ENCODE measurements at places on chromosomes 1 and 21. TPM values are rescaled to one million over a fixed set of nuclear protein-coding genes. Genes with fewer than 3 reads are reported as not detected.
A peak's percentile ranks its signal among the peaks of the same experiment; 100 is the strongest.

Gene RGS7
- total RNA-seq = 20.0 TPM

Gene INAVA
- total RNA-seq = 0.82 TPM

Gene LENEP
- 1.2 TPM for total RNA-seq

Gene ATP6V1G3
- total RNA-seq = not detected

Gene DESI2
- 37.9 TPM for total RNA-seq

GRCh38 chr1:157198619-157199420 lies 60.6 kb upstream of the ETV3 start:
- no peak for DNase-seq

DNA sequence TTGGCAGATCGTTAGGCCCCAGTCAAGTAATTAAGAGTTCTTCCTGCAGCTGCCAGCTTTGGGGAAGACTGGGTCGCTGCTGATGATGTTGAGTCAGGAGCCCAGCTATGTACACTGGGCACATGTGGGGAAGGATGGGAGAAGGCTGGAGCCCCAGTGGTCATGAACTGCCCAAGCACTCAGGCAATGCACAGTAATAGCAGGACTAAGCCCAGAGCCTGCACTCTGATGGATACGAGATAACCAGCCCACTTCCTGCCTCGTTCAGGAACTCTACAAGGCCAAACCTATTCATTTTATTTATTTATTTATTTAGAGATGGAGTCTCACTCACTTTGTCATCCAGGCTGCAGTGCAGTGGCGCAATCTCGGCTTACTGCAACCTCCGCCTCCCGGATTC lies 81.1 kb upstream of the BTG3 start:
- DNase-seq = no peak

DNA sequence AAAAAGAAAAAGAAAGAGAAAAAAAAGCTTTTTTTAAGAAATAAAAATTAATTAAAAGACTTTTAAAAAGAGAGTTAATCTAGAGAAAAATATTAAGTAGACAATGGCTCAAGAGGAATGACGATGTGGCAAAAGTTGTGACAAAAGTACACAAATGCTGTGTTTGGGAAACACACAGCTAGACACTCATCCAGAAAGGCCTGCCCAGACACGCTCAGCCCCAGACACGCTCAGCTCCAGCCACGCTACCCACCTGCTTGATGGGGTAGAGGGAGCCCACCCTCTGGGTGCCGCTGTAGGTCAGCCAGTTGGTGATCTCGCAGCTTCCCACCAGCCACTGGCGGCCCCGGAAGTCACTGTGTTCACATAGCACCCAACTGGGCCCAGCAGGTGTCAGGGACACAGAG lies 10.2 kb downstream of the CD52 start:
- no peak for DNase-seq

DNA sequence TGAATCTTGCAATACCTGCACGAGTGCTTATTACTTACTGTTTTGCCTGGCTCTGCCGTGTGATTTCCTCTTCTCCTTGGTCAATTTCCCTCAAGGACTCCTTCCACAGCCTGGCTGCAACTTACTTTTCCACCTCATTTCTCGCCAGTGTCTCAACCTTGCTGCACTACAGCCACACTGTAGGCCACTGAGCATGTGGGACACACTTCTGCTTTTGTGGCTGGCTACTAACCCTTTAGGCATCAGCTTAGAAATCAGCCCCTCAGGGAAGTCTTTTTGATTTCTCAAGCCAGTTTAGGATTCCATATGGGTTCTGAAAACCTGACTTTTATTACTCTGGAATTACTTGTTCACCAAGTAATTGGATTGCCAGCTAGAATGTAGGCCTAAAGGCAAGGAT lies 5.2 kb upstream of the DMRTB1 start:
- no peak for DNase-seq

GRCh38 chr1:21668951-21669257 lies 253 bp downstream of the RAP1GAP start:
- DNase-seq = no peak

DNA sequence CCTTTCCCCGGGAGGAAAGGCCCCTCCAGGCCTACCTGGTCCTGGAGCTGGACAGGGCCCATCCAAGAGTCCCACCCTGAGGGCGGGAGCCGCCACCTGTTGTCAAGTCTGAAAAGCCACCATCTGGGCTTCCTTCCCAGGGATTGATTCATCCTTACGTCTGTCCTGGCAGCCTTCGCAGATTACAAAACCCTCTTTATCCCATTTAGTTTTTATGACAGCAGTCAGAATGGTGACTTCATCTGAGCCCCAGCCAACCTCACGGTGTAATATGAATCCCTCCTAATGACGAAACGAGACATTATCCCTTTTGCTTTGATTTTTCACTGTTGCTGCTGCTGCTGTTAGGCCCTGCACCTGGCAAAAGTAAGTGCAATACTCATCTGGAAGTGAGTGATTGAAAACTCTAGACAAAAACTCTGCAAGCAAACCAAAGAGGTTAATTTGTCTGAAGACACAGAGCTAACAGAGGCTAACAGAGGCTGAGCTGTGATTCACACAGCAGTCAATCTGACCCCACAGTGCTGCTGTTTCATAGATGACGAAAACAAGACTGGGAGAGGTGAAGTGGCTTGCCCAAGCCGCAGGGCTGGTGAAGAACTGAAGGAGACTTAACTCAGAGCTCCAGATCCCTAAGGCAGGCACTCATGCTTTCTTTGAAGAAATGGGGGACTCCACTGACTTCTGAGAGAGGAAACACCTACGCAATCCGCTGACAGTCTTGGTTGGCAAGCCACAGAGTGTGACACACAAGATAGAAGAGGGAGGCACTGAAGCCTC lies 30.0 kb upstream of the S100A7 start:
- DNase-seq = no peak

- DNase-seq = no peak
Observed at GRCh38 chr1:26787381-26787705, 407 bp upstream of the PIGV start.

GRCh38 chr1:26019641-26020315 lies 1.8 kb upstream of the EXTL1 start:
- no peak for DNase-seq

DNA sequence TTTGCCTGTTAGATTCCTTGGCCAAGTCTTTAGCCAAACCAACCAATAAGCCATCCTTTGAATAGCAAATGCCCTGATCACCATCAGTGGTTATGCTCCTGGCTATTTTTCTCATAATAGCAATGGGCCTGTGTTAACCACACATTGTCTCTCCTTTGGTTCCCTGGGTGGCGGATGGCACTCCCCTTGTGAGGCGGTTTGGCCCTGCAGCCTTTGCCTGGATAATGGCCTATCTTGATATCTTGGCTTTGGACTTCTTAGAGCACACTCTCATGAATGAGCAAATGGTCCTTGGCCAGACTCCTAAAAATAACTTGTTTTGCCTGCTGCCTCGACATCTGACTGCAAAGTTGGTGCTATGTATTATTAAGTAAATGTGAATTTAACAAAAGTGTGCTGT lies 22.4 kb upstream of the ZBTB18 start:
- DNase-seq = no peak

GRCh38 chr1:232166942-232167341 lies 463.0 kb downstream of the SIPA1L2 start:
- DNase-seq = no peak

GRCh38 chr1:178746345-178746744 lies 21.3 kb downstream of the RALGPS2 start:
- DNase-seq = no peak

GRCh38 chr1:171801487-171801891 lies 20.0 kb downstream of the METTL13 start:
- DNase-seq = peak; percentile 26

GRCh38 chr1:5099558-5099957 lies 445.1 kb downstream of the AJAP1 start:
- DNase-seq = no peak

DNA sequence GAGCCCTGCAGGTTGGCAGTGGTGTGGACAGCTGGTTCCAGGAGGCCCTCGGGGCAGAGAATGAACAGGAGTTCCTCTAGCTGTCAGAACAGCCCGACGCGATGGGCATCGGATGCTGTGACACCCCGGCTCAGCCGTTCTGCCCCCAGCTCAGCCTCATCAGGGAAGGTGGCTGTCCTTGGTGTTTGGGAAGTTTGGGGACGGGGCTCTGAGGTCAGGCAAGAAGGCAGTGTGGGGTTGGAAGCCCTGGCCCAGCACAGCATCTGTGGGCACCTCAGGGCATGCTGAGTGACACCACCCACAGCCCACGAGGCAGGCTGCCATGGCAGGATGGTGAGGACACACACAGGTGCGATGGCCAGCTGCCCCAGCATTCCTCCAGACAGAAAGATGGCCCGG lies 40.9 kb upstream of the CCDC27 start:
- no peak for DNase-seq

- DNase-seq = no peak
Observed at GRCh38 chr1:150109586-150109985, 40.1 kb upstream of the PLEKHO1 start.

GRCh38 chr1:156244126-156244525 lies 2.1 kb downstream of the BGLAP start:
- DNase-seq = no peak

DNA sequence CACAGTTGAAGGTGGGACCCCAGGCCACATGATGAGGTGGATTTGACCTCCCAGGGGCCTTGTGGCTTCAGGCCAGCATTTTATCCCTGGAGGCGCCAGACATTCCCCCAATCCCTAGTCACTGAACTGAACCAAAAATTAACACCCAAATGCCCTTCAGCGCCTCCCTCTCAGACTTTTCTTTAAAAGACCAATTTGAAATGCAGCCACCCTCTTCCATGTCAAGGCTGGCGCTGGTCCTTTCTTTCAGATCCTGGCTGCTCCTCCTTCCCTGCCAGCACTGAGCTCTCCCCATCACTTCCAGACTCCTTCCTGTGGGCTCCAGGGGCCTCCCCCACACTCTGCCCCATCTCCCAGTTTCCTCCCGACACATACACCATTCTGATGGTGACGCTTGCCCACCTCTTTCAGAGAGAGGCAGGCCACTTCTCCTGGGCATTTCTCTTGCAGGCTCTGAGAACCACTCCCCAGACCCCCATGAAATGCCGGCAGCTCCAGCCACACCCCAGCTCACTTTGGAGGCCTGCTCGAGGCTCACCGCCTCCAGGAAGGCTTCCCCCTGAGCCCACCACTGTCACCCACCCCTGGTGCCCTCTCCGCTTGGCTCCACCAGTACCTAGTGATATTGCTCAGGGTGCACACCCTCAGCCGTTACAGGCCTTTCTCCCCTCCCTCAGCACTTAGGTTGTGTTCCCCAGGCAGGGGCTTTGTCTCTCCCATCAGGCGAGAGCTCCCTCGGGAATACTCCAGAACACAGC lies 27.0 kb downstream of the NAV1 start:
- no peak for DNase-seq

DNA sequence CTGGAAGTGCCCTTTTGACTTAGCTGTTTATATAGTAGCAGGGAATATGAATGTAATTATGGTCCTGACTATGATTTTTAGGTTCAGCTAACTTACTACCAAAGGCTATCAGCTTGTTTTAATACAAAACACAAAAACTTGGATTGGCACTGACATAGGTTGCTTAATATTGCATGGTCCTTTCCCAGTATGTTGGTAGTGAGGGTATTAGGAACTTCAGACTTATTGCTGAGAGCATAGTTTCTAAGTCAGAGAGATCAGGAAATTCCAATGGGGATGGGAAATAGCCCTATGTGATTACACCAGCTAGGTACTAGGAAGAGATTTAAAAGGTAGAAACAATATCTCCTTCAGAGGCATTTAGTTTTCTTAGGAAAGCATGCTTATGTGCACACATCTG lies 7.7 kb downstream of the ARID1A start:
- DNase-seq = no peak

- no peak for DNase-seq
Observed at GRCh38 chr1:41810446-41810845, 108.3 kb downstream of the HIVEP3 start.

DNA sequence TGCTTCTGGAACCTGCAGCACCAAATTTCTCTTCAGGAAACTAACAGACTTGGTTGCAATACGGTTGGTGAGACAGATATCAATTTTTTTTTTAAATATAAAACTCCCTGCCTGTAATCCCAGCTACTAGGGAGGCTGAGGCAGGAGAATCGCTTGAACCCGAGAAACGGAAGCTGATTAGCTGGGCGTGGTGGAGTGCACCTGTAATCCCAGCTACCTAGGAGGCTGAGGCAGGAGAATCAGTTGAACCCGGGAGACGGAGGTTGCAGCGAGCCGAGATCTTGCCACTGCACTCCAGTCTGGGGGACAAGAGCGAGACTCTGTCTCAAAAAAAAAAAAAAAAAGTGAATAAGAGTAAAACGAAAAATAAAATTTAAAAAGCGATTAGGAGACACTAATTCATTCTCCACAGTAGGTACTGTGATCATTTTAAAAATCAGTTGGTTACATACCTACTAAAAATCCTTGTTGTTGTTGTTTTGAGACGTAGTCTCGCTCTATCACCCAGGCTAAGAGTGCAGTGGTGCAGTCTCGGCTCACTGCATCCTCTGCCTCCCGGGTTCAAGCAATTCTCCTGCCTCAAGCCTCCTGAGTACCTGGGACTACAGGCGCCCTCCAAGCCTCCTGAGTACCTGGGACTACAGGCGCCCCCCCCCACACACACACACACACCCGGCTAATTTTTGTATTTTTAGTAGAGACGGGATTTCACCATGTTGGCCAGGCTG lies 796 bp upstream of the RBM8A start:
- no peak for DNase-seq

DNA sequence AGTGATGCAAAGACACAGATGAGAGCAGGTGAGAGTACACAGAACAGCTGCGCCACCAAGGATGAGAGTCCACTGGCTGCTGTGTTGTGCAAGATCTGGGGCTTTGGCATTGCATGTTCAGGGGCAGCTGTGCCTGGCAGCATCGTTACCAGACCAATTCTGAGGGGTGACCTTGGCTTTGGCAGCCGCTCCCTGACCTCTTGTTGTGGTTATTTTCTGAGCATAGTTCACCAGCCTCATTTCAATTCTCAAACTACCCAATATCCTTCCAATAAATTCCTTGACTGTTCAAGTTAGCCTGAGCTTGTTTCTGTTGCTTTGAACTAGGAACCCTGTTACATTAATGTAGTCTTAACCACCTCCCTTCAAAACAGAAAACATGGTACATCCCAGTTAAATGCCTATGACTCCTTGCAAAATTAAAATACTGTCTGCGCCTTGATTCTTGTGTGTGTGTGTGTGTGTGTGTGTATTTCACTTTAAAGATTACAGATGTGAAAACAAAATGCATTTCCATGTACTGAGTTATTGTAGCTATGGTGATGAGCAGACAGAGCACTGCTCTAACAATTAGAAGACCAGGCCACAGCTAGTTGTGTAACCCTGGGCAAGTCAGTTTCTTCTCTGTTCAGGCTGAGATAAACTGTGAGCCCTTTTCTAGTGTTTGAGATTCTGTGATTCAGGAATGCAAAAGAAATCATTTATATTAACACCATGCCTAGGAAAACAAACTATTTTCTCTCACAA lies 106.3 kb upstream of the GUCA2B start:
- no peak for DNase-seq

- no peak for DNase-seq
Observed at GRCh38 chr1:69195136-69195535, 372.6 kb upstream of the LRRC7 start.

GRCh38 chr1:192561301-192561700 lies 14.3 kb upstream of the RGS1 start:
- no peak for DNase-seq

DNA sequence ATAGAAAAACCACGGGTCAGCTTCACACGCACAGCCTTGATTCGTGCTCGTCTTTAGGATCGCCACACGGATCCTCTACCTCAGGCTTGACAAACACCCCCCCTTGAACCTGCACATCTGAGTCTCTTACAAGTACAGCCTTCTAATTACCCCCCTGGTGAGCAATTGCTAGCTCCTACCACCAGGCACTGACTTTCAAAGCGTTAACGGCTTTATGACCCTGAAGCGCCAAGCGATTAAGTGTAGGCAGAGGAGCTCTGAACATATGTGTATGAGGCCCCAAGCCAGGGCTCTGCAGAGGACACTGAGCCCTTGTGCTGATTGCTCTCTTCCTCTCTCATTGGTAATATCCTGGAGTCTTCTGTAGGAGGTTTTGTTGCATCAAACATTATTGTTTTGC lies 55.7 kb upstream of the EPHA8 start:
- no peak for DNase-seq
